ENCODE measurements at places on chromosomes 1 and 21.

GRCh38 chr1:19349999-19350398, 37.9 kb downstream of the SLC66A1 start:
- no peak for DNase-seq

DNA sequence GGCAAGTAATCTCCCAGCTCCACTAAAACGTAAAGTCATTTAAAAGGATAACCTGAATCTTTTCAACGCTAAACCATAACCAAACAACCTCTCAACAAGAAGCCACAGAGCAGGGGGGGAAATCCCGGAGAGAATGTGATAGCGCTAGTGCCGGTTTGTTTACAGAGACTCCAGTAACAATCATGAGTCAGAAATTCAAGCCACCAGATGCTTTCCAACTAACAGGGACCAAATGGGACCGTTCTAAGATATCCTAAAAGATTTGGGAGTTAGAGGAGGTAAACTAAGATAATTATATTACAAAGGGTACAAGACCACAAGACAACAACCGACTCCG, 825 bp downstream of the DCAF8 start:
- peak; percentile 64 for DNase-seq

DNA sequence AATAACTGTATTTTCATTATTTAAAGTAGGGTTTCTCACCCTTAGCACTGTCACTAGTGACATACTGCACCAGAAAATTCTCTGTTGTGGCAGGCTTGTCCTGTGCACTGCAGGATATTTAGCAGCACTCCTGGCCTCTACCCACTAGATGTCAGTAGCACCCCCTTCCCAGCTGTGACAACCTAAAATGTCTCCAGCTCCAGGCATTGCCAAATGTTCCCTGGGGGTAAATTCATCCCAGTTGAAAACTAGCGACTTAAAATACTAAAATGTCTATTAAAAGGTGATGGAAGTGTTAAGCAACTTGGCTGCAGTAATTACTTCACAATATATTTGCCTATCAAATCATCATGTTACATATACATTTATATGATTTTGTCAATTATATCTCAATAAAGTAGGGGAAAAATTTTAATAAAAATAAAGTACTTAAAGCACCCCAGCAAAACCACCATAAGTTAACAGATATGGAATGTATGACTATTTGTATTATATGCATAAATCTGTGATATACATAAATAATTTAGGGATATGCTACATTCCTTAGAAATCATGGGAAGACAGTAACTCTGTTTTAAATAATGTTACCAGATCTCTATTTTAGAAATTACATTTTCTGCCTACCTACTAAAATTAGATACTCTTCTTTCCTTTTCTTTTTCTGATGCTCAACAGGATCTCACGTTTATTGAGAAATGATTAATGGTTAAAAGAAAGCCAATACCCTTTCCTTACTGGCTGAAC, 74.6 kb downstream of the ARID4B start:
- DNase-seq: peak; percentile 32

GRCh38 chr1:8962812-8963530, 17.3 kb downstream of the CA6 start:
- no peak for DNase-seq

- no peak for DNase-seq
These were observed 36.0 kb upstream of the SGIP1 start for GRCh38 chr1:66497910-66498309.

DNA sequence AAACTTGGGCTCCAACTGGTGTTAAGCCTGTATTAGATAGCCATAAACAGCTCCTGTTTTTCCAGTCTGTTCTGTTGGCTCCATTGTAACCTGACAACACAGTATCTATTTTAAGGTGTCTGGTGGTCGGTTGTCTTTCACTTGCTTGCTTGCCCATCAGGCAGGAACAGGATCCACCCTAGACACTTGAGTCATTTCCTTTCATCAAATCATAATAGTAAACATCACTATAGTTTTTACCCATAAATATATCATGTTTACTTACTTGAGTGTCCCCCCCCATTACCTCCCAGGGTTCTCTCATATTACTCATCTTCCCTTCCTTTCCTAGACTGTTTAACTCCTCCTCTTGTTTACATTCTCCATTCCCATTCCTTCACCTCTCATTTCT, 2.9 kb downstream of the DDI2 start:
- DNase-seq: no peak

DNA sequence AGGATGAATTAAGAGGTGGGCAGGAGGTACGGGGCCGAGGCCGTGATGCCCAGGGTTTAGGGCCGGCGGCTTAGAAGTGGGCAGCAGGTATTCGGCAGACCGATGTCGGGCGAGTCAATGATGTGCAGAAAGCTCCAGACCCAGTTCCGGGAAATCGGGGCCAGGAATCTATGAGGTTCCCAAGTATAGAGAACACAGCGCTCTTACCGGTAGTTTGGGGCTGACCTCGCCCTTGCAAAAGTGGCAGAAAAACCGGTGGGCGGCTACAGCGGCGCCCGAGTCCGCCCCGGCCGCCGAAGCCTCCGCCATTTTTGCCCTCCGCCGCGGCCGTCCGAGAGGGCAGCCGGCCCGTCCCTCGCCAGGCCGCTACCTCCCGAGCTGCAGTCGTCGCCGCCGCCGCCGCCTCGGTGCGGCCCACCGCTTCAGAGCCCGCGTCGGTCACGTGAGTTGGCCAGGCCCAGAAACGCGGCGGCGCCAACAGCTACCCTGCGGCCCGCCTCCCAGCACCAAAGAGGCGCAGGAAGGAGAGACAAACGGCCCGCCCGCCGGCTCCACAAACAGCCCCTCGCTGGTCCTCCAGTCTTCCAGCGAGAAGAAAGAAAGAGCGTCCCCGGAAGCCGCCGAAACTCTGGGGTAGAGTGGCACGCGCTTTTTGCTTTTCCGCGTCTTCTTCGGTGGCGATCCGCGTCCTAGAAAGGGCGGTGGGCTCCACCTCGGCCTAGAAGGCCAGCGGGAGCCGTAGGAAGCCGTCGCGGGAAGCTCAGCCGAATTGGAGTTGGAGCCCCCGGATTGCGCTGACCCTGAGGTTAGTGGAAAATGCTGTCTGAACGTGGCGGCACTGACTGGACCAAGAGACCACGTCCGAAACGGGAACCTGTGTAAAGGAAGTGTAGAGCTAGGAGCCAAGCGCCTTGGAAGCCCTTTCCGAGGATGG, at the start of the genes POLR3C and RNF115:
TSS of gene POLR3C (plus strand) at position 636 of the 934 bp plus-strand sequence. CDS start 1,577 bp downstream, outside the sequence.
TSS of gene RNF115 (minus strand) at position 531 of the 934 bp plus-strand sequence. CDS start at position 309, 222 bp downstream.
- DNase-seq: peak; percentile 79

DNA sequence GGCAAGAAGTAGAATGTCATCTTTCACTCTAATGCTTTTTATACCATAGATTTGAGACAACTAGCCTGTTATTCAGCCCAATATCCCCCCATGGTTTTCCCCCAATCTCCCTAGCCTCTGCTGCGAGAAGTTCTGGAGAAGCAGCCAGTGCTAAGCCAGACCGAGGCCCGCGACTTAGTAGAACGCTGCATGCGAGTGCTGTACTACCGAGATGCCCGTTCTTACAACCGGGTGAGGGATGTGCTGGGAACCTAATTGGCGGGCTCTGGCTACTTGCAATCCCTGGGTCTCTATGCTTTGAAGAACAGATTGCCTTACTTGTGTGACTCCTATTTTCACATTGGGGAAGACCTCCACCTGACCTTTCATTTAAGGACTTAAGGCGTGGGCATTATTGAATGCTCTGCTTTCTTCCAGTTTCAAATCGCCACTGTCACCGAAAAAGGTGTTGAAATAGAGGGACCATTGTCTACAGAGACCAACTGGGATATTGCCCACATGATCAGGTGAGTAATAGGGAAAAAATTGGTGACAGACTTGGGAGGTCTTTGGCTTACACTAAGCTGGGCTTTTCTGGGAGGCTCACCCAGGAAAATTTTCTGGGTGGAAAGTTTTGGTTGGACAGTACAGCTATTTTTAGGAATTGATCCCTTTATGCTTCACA, 1.9 kb downstream of the PSMB4 start:
- no peak for DNase-seq

GRCh38 chr1:118989878-118990378, 1.8 kb upstream of the TBX15 start:
- no peak for DNase-seq

DNA sequence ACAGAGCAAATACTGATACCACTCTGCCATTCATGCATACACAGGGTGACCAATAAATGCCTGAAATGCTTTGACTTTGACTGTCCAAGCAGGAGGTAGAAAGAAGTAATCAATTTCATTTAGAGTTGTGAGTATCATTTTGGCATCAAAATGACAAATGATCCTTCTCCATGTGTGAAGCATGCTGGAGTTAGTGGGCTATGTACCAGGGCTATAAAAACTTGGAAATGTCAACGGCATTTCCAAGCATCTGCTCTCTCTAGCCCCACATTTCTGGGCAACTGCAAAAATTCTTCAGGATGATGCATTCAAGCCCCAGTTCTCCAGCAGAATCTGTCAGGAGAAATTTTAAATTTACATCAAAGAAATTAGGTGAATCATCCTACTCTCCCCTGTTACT, 208.4 kb upstream of the PTBP2 start:
- no peak for DNase-seq

Data from activated T-helper 9 cell treated with anti-CD3 and anti-CD28 coated beads, Interleukin-2, amount 50 U/mL, for 16 hours (primary cell).